ENCODE measurements at places on chromosomes 2 and 18.

- no peak for DNase-seq
These were observed 5.6 kb upstream of the DNMT3A start for GRCh38 chr2:25347205-25347815.

- no peak for DNase-seq
These were observed 34.1 kb downstream of the AGAP1 start for GRCh38 chr2:235527806-235528469.

DNA sequence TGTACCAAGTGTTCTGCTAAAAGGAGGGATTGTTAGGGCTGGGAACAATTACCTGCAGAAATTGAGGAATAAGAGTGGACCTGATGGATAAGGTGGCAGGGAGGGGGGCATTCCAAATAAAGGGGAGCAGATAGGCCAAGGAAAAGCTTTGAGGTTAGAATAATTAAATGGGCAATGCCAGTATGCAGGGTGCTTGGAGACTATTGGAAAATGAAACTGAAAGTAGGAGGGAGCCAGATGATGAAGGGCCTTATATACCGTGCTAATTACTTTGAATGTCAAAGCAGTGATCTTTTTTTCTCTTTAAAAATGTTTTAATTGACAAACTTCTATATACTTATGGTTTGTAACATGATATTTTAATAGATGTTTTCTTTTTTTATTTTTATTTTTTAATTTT is 42.9 kb downstream of the MMADHC start:
- peak; percentile 35 for DNase-seq

DNA sequence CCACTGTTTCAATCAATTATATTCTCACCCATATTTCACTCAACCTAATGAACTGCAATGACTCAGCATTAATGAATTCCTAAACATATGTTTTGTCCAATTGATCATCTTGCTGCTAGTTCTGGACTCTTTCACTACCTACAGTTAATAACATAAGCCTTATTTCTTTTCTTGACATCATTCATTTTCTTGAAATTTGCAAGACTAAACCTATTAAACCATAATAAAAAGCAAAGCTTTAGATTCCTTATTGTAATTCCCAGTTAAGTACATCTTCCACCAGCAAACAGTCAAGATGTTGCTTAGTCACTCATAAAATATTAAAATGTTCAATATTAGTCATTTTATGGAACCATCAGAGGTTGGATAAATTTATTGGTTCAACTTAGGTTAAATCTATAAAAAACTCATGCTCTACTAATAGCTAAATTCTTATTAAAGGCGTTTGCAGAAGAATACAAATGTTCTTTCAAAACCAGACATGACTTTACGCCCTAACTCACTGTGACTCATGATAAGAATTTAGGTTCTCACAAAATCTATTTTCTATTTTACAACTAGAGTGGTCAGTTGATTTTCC is 599.4 kb downstream of the RNF144A start:
- DNase-seq: no peak

- DNase-seq: no peak
These were observed 26.3 kb downstream of the DHRS9 start for GRCh38 chr2:169095621-169096105.

- DNase-seq: no peak
These were observed 12.3 kb downstream of the HDAC4 start for GRCh38 chr2:239388236-239389151.

- DNase-seq: no peak
These were observed 75.1 kb downstream of the BOLA3 start for GRCh38 chr2:74072565-74072964.

- DNase-seq: no peak
These were observed 163.6 kb downstream of the PRKCE start for GRCh38 chr2:45814951-45815621.

GRCh38 chr18:61901323-61901986 is 8.6 kb upstream of the RNF152 start:
- DNase-seq: peak; percentile 67

GRCh38 chr18:35467624-35468016 is 30.1 kb downstream of the INO80C start:
- no peak for DNase-seq

GRCh38 chr2:53103679-53104078 is 663.9 kb upstream of the CHAC2 start:
- DNase-seq: no peak

DNA sequence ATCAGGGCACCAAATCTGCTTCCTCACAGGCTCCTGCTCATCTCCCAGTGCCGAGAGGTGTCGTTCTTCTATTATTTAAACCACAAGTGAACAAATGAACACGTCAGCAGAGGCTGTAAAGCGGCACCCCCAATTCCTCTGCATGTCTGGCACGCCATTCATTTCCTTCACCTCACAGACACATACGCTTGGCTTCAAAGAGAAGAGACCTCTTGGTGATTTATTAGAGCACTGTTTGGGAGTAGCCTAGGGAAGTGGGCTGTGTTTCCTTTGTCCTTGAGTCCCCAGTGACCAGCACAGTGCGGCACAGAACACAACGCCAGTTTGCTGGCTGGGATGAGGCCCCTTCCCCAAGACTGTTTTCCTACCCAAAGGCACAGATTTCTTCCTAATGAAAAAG is 184.3 kb upstream of the REV1 start:
- DNase-seq: no peak

DNA sequence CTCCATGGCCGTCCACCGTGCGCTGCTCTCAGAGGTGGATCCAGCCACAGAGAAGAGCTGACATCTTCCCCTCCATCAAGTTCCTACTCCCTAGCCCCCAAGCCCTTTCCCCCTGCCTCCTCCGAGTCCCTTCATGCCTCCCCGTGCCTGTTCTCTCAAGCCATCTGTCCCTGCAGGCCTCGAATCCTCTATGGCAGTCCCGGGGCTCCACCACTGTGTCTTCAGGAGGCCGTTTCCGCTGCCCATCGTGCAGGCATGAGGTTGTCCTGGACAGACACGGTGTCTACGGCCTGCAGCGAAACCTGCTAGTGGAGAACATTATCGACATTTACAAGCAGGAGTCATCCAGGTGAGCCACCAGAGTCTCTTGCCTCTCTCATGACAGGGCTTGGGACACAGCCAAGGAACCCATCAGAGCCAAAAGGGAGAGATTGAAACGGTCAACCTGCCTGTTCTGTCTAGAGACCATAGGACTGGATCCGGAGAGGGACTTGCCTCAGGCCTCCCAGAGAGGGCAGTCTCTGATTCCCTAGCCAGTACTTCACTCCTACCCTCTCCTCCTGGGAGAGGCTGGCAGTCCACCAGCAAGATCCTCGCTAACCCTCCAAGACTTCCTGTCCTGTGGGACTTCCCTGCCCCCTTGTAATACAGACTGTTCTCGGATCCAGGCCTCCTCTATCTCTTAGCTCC is 9.7 kb downstream of the UCN start:
- DNase-seq: no peak

DNA sequence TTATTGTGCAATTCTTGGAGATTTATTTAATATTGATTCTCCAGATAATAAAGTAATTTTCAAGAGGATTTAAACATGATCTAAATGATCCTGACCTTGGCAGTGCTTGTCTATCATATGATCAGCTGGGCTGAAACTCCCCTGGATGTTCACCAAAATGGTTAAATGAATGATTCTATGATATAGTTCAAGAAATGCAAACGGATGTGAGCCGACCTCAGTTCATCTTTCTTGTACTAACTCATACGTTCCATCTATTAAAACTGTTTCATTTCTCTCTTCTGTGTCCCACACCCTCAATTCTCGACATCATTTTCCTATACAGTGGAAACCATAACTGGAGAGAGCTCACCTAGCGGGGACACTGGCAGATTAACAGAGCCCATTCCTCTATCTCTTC is 281.7 kb upstream of the CCDC68 start:
- no peak for DNase-seq

GRCh38 chr2:143382573-143382972 is 253.4 kb downstream of the ARHGAP15 start:
- no peak for DNase-seq

DNA sequence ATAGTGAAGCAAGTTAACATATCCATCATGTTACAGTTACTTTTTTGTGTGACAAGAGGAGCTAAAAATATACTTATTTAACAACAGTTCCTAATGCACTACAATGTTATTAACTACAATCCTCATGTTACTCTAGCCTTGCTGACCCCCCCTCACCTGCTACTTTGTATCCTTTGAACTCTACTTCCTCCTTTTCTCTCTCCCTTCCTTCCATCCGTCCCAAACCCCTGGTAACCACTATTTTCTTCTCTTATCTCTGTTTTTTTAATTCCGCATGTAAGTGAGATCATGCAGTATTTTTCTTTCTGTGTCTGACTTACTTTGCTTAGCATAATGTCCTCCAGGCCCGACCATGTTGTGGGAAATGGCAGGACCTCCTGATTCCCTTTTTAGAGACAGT is 59.4 kb downstream of the NPAS2 start:
- DNase-seq: no peak

- no peak for DNase-seq
These were observed 26.9 kb downstream of the SP5 start for GRCh38 chr2:170742000-170742399.

DNA sequence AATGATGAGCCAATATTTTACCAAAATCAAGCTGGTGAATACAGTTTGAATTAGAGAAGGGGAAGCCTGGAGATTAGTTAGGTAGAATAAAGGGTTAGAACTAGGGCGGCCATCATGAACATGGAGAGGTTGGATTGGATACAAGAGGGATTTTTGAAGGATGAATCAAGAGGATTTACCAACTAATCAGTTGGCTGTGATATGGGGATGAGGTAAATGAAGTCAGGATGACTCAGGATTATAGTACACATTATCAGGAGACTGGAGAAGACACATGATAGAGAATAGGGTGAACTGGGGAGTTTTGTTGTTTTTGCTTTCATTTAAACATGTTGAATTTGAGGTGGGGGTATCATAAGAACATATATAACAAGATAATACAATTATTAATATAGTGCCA is 73.8 kb upstream of the PROKR1 start:
- no peak for DNase-seq

GRCh38 chr2:45726188-45726587 is 74.7 kb downstream of the PRKCE start:
- no peak for DNase-seq

- no peak for DNase-seq
These were observed 84.2 kb upstream of the LYPD6 start for GRCh38 chr2:149246186-149246585.

DNA sequence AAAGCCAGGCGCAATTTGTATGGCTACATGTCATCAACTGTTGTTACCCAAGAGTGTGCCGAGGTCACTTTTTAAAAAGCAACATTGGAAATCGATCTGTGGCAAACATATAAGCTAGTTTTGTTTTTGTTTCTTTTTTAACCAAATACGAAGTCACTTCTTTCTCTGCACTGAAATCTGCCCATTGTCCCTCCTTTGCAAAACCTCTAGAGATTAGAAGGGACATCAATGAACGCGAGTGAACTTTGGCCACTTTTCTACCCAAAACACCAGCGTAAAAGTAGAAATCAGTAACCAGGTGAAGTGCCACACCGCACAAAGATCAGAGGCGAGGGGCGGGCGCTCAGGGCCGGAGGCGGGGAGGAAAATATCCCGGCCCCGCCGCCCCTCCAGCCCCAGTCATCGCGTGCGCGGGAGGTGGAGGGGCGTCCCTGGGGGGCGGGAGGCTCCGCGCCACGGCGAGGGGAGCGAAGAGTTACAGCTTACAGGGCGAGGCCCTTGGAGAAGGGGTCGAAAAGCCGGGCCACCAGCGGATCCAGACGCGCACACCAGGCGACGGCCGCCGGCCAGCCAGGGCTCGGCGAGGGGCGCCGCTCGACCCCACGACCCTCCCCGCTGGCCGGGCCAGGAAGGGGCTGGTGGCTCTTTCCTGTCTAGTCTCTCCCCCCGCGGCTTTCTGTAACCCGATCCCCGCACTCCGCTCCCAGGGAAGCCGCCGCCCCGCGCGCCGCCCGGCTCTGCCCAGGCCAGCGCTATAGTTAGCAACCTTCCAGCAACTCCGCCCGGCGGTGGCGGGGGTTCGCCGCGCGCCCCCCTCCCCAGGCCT is 993 bp downstream of the RBMS1 start:
- DNase-seq: peak; percentile 75

DNA sequence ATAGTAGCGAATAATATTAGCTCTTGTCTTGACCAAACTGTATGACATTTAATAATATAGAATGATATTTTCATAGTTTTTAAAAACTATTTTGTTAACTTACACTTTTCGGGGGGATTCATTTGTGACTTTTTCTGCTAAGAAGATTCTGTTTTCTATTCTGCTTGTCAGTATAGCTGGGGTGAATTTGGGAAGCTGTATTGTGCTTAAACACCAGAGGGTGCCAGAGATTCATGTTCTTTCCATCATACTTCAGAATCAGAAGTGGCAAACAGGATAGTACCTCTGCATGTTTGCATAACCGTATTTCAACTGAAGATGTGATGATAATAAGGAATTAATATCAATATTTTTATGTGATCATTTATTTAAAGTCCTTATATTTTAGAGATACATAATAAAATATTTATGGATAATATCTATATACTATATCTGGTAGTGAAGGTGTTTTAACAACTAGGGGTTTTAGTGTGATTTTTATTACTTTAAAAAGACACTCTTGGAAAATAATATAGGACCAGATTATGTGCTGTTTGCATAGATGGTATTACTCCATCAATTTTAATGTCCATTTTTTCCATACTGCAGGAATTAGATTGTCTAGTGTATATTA is 81.0 kb downstream of the TAF4B start:
- DNase-seq: no peak

DNA sequence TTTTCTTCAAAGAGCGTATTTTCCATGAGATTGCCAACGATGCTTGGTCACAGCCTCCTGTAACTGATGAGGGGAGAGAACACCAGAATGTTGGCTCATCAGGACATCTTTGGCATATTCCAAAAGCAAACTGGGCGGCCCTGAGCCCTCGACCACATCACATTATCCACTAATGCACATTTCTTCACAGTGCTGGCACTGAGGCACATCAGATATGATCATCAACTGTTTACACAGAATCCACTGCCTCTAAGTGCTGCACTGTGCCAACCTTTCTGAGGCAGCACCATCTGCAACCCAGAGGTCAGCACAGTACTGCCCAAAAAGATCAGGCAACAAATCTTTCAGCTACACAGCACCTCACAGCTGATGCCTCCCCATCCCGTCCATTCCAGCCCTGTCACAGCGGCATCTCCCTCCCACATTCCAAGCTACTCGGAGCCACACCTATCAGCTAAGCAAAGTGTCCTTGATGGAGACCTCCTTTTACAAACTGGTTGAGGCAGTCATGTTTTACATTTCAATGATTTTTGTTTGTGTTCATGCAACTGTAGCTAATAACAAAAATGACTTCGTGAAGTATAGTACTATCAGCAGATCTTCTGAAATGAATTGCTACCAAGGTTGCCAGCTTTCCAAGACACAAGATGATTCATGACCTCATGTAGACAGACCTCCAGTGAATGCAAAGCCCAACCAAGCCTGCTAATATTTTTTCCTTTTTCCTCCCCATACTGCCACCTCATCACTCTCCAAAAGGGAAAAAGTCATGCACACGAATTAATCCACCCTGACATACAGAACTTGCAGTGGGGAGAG is 32.3 kb downstream of the MYO5B start:
- no peak for DNase-seq

DNA sequence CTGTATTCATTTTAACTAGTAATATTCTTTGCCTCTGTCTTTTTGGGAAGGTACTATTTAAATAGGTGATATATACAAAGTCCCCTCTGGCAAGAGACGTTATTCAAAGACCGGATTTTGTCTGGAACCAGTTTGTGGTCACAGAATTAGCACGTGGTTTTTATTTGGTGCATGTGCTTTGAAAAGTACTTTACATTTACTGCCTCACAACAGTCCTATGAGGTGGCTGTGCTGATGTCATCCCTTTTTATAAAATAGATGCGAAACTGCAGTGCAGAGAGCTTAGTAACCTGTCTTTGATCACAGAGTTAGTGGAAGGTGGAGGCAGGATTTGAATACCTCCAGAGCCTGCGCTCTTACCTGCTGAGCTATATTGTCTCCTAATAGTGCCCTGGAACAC is 4.0 kb downstream of the LPIN1 start:
- no peak for DNase-seq
